ENCODE measurements at places on chromosomes 3 and 15. TPM values are rescaled to one million over a fixed set of nuclear protein-coding genes. Genes with fewer than 3 reads are reported as not detected.

NDN gene
- total RNA-seq, result 40.1 TPM

ZNF660 gene
- 1.4 TPM for total RNA-seq

MAP6D1 gene
- 1.9 TPM for total RNA-seq

ISLR gene
- under 0.01 TPM for total RNA-seq

RLBP1 gene
- total RNA-seq, result not detected

ENTPD3 gene
- not detected for total RNA-seq

- no peak for DNase-seq
These were observed 48.1 kb downstream of the MAGEF1 start for GRCh38 chr3:184663756-184664155.

DNA sequence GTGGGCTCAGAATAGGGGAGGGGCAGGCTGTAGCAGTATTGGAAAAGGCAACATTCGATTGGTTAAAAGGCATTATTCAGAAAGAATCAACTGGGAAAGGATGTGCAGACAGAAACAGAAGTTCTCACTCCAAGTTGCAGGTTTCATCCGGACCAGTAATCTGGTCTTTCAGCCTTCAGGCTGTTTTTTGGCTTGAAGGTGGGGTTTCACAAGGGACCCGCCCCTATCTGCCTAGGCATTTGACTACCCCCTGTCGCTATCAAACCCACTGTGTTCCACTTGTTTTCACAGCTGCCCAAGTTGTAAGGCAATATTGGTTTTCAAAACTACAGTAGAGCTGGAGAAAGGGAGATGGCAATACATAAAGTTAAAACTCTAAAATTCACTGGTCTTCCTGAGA is 96.9 kb downstream of the VPS8 start:
- DNase-seq, result no peak

- no peak for DNase-seq
These were observed 13.7 kb downstream of the SEMA5B start for GRCh38 chr3:123013876-123014275.

- no peak for DNase-seq
These were observed 41.7 kb downstream of the UBE3A start for GRCh38 chr15:25397100-25397499.
